ENCODE measurements at places on chromosomes 1 and 21.

DNA sequence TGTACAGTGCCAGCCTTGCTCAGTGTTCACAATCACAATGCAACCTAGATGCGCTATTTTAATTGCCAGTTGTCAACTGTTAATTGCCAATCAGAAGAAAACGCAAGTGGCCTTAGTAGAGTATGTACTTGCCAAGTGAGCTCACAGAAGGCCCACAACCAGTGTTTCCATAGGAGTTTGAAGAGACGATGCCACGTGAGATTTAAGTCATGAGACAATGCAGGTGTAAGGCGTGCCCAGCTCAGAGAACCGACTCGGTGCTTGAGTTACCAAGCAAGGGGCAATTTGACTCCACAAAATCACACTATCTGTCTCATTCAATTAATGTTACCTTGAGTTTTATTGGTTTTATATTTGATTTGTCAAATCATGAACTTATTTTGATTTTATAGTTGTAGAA is 65.6 kb downstream of the TEX35 start:
- no peak for DNase-seq

GRCh38 chr1:38039331-38040088 is 7.1 kb downstream of the POU3F1 start:
- DNase-seq: no peak

GRCh38 chr1:78068681-78069283 is 23.0 kb downstream of the GIPC2 start:
- DNase-seq: no peak

DNA sequence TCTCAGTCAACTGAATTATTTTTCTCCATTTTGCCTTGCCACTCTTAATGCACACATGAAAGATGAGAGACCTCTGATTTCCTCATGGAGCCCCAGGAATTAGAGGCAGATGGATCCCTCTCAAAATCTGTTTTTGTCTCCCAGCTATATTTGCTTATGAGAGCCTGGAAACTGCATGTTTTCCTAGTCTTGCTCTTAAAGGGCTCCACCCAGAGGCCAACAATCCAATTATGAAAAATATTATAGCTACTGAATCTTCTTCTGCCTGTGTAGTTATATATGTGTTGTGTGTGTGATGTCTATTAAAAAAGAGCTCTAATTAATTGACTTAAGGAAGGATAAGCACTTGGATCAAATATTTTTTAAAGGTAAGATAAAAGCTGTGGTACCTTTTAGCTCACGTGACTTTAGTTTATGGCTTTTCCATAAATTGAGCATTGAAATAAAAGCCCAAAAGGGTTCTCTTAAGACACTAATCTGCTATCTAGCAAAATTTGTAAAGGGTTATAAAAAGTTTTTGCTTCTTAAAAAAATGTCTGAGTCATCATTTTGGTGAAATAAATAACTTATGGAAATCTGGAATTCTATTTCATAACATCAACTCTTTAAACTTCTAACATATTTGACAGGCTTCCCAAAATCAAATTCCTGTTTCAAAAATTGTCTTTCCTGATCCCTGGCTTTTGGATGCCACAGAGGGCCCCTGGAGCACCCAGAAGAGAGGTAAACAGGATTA is 31.2 kb upstream of the TSPEAR start:
- DNase-seq: no peak

DNA sequence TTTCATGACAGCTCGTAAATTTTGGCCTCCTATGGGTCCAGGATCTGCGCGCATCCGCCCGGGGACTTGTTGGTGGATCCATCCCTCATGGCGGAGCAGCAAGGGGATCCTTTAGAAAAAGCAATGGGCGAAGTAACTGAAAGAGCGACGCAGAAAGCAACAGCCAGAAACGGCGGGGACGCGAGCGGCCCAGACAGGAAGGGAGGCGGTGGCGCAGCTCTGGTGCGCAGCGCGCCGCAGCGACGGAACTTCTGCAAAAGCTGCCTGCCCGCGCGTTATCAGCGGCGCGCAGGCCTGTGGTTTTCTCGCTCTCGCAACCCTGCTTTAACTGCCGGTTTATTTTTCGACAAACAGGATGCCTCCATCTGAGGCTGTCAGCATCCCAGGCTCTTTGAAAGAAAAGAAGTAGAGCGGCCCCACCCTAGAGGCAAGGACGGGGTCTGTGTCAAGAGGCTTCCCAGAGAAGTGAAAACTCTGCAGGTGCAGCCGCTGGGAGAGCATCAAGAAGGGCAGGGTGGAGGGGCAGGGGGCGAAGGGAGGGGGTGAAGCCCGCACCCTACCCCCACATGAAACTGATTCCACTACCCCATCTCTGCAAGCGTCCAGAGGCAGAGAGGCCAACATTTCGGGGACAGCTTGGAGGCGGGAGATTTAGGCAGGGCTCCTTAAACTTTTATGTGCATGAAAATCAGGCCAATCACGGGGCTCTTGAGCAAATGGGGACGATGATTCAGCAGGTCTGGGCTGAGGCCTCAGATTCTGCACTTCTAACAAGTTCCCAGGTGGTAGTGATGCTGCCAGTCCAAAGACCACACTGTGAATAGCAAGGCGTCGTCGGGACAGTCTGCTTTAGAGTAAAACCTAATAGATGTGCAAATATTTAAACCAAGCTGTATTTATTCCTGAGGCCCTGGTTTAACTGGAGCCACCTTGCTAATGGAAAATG is 22.2 kb downstream of the RUNX1 start:
- DNase-seq: peak; percentile 78

GRCh38 chr1:160206421-160207117 is 1.4 kb downstream of the PEA15 start:
- DNase-seq: no peak

DNA sequence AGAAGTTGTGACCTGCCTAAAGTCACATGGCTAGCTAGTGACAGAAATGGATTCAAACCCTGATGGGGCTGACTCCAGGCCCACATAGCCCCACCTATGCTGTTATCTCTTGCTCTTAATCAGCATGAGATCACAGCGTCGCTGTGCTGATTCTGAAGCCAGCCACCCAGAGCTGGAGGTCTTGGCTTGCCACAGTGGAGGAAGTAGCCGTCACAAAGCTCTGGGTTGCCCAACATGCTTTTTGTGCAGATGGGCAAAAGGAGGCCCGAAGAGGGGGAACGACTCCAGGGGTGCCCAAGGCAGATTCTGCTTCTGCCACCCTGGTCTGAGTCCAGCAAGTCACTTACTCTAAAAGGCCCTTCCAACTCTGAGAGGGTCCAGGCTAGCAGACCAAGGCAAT is 14.7 kb upstream of the MFSD2A start:
- DNase-seq: no peak

DNA sequence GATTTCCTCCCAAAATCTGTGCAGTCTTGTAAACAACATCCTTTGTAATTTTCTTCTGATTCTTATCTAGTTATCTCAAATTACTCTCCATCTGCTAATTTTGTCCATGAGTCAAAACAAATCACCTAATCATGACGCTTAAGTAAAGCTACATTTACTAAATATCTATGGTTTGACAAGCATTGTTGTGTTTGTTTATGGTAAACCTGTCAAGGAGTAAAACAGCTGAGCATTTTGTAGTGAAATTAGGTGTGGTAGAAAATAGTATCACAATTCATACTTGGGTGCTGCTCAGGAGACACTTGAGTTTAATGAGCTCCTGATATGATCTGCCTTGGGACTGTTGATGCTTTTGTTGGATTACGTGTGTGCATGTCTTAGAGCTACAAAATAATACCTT is 11.6 kb downstream of the TIPRL start:
- DNase-seq: no peak

GRCh38 chr1:87669674-87670073 is 341.0 kb downstream of the LMO4 start:
- DNase-seq: no peak

DNA sequence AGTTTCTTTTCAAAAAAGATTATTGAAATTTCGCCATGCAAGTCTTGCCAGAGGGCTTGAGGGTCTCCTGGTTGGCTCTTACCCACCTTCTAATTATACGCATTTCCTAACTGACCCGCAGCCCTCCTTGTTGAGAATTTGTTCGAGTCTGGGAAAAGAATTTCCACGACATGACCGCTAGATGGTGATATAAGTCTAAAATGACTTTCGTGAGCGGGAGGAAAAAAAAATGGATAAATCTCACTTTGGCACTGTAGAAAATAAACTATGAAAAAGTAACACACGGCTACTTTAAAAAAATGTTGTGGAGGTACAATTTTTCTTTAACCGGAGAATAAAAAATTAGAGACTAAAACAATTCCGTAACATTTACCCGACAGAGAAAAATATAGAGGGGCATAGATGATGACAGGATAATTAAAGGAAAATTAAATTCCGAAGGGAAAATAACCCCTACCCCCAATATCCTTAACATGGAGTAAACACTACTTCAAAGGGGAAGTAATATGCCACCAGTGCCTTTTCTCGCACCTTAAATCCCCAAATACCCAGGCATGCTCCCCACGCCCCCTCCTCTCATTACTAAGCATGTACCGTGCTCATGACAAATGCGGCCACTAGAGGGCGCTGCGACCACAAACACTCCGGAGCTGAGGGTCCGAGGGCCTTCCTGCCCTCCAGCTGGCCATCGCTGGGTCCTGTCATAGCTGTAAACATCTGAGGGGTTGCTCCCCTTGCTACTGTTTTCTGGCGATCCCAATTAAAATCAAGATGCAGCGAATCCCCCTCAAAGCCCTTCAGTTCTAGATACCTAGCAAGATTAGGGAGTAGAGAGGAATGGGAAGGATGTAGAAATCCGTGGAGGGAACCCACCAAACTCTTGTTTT is 266.9 kb downstream of the ASTN1 start:
- DNase-seq: peak; percentile 13

GRCh38 chr1:63148825-63149645 is 173.3 kb upstream of the FOXD3 start:
- no peak for DNase-seq

GRCh38 chr1:174005032-174005431 is 17.1 kb downstream of the RC3H1 start:
- no peak for DNase-seq

DNA sequence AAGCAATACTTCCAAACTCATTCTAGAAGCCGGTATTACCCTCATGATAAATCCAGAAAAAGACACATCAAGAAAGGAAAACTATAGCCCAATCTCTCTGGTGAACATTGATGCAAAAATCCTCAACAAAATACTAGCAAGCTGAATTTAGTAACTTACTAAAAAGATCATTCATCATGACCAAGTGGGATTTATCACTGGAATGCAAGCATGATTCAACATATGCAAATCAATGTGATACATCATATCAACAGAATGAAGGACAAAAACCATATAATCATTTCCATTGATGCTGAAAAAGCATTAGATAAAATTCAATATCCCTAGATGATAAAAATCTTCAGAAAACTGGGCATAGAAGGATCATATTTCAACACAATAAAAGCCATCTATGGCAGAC is 402.9 kb downstream of the TGFB2 start:
- DNase-seq: no peak

DNA sequence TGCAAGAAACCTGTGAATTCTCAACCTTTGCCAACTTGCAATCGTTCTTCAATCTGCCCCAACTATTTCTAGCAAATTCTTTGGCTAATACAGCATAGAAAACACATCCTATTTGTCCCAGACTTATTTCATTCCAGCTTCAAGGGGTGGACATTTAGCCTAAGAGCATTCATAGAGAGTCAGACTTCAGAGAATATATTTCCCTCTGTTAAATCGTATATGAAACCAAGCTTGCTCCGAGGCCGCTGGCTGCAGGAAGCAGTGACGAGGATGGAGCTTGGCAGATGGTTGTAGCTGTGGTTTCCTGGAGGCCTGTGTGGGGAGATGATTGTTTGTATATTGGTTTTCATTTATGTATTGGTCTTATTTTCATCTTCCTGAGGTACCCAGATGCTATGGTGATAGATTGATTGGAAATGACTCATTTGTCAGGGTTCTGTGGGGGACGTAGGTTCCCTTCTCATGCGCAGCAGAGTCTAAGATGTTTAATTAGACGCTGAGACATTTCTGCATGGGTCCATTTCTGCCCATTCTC is 26.1 kb downstream of the MAN1C1 start:
- DNase-seq: peak; percentile 57

GRCh38 chr21:38909109-38909508 is 103.4 kb downstream of the ETS2 start:
- no peak for DNase-seq
